NCI-H146 (cell line): ENCODE measurements at places on chromosomes 7 and 10.
A peak's percentile ranks its signal among the peaks of the same experiment; 100 is the strongest.

DNA sequence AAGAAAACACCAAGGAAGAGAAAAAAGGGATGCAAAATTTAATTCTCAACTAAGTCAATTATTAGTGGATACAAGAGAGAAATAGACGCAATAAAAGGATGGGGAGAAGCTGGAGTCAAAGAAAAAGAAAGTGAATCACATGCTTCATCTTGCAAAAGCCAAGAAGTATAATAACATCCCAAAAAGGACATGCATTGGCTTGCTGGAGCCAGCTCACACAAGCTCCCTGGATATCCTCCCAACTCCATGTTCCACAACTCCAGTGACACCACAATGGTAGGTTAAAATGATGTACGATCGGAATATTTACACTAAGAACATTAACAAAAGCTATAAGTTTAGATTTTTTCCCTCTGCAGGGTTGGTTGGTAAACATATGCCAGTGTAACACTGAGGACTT lies 72.4 kb downstream of the MACC1 start:
- DNase-seq = no peak

DNA sequence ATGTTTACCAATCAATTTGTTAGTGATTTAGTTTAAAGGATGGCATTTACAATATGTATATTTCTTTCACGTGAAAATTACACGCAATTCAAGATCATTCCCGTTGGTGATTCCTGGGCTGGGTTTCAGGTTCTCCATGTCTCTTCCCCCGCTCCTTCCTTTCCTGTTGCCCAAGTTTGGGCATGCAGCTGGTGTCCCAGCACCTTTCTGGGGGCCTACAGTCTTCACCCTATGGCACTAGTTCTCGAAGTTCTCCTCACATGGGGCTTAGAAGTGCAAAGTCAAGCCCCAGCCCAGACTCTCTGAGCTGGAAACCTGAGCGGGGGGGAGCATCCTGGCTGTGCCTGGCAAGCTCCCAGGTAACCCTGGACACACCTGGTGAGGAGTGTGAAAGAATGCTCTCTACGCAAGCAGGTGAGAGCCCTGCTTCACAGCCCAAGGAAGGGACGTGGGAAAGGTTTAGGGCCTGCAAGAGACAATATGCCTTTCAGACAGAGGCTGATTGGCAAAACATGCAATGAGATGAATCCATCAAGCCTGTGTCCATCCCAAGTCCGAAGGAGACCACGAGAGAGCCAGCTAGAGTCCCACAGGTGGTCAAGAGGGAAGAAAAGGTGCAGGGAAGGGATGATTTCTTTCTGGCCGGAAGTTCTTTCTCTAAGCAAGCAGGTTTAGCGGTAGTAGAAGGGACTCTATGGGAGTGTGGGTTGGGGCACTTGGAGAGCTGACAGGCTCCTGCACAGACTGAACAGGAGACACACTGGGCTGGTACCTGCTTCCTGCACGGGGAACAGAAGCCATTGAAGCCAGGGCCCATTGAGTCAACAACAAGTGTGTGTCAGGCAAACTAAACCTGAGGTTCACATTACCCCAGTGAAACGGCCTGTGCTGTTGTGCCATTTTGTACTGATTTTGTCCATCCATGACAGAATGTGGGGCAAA lies 131.1 kb downstream of the ADARB2 start:
- no peak for DNase-seq

- DNase-seq = no peak
These were observed 95.7 kb downstream of the PKD1L1 start for GRCh38 chr7:47852330-47853245.

DNA sequence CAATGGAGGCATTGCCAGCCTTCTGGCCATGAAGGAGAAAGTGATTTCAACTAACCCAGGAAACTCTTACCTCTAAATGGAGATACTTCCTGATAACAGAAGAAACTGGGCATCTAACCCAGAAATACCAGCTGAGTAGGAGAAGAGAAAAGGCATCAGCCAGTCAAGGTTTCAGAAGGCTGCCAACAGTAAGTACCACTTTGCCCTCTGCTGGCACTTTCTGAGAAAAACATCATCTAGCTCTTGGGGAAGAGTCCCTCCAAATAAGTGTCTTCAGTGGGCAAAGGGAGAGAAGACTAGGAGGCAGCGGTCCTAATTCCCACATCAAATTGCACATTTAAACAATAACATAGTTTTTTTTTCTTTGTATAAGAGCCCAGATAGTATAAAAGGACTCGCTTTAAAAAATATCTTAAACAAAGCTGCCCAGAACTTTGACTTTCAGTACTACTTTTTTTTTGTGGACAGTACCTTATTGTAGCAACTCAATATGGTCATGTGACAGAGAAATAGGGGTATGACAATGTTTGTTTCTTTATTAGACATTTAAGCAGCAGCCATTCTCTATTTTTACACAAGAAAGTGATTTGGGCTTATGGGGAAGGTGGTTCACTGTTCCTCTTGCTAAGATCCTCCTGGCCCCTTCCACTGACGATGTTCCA lies 157.3 kb downstream of the CTTNBP2 start:
- peak; percentile 13 for DNase-seq
